ENCODE measurements at places on chromosomes 3 and 15. TPM values are rescaled to one million over a fixed set of nuclear protein-coding genes. Genes with fewer than 3 reads are reported as not detected.

LMCD1 gene
- 101 TPM for total RNA-seq

PYGO1 gene
- total RNA-seq, result 4.4 TPM

GPR156 gene
- total RNA-seq, result 1.1 TPM

ZNF639 gene
- total RNA-seq, result 33.2 TPM

GPR87 gene
- 0.51 TPM for total RNA-seq

RPL39L gene
- 45.8 TPM for total RNA-seq

FBXO40 gene
- not detected for total RNA-seq

C3orf22 gene
- not detected for total RNA-seq

SLCO2A1 gene
- total RNA-seq, result 2.4 TPM

BCHE gene
- 1.1 TPM for total RNA-seq

GOLGA8H gene
- 0.25 TPM for total RNA-seq

RBP2 gene
- total RNA-seq, result not detected

IQCH gene
- total RNA-seq, result 1.1 TPM

TMF1 gene
- 9.1 TPM for total RNA-seq

SMCO1 gene
- not detected for total RNA-seq

EXOG gene
- total RNA-seq, result 4.7 TPM

GPR62 gene
- 0.49 TPM for total RNA-seq

FAH gene
- total RNA-seq, result 51.2 TPM

CAMK1 gene
- 27.4 TPM for total RNA-seq

CDHR4 gene
- not detected for total RNA-seq

PRR20G gene
- total RNA-seq, result not detected

FBXW12 gene
- not detected for total RNA-seq

TUSC7 gene
- not detected for total RNA-seq

INSYN1 gene
- 3.8 TPM for total RNA-seq

SLC28A2 gene
- total RNA-seq, result not detected

SNX22 gene
- total RNA-seq, result under 0.01 TPM

CIDEC gene
- 0.13 TPM for total RNA-seq

XCR1 gene
- total RNA-seq, result not detected

Data from mesangial cell (primary cell).